ENCODE measurements at places on chromosomes 5 and 9.
A peak's percentile ranks its signal among the peaks of the same experiment; 100 is the strongest.

DNA sequence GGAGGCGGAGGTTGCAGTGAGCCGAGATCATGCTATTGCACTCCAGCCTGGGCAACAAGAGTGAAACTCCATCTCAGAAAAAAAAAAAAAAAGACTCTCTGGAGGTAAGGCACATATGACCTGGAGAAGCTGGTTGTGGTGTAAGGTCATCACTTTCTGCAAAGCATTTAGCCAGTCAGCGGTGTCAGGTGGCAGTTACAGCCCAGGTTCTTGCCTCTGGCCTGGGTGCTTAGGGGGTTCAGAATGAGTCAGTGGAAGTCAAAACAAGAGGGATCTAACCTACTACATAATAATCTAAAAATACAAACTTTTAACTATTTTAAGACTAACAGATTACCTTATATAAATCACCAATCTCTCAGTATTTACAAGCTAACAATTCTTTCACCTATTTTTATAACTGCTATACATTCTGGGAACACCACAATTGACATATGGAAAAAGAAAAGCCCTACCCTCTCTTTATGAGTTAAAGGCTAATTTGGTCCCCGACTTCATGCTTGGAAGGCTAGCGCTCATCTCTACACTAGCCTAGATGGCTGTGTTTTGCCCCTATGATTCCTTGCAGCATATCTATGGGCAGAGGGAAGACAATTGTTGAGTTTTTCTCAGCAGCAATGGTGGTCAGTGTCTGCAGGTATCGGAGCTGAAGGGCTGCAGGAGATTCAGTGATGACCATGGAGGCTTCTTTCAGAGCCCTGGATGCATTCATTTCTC is 29.2 kb downstream of the STOM start:
- no peak for DNase-seq

DNA sequence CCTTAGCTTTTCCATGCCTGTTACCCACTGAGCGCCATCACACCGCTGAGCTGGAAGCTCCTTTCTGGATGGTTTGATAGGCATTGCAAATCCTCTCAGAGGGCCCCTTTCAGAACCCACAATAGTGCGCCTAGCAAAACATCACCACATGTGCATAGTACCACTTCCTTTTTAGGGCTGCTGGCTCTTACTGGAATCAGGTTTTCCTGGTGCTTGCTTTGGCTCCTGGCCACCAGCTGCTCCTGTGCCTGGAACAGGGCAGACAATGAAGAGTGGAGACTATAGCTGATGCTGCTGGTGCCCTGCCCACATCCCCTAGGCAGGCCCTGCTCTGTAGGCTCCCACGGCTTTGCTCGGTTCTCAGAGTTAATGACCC is 163.6 kb upstream of the SEMA6A start:
- DNase-seq, result no peak

GRCh38 chr5:113526421-113526820 is 12.9 kb downstream of the YTHDC2 start:
- no peak for DNase-seq

DNA sequence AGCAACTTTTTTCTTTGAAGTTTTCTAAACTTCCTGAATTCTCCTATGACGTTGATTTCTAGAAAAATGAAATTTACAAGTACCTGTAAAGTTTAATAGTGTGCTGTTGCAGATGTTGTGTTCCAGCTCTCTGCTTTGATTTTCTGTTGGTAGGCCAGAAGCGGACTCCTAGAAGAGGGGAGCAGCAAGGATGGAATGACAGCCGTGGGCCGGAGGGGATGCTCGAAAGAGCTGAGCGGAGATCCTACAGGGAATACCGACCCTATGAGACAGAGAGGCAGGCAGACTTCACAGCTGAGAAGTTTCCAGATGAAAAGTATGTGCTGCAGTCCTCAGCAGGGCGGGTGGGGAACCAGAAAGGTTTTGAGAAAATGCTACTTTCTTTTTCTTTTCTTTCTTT is 8.3 kb downstream of the HABP4 start:
- DNase-seq, result no peak

DNA sequence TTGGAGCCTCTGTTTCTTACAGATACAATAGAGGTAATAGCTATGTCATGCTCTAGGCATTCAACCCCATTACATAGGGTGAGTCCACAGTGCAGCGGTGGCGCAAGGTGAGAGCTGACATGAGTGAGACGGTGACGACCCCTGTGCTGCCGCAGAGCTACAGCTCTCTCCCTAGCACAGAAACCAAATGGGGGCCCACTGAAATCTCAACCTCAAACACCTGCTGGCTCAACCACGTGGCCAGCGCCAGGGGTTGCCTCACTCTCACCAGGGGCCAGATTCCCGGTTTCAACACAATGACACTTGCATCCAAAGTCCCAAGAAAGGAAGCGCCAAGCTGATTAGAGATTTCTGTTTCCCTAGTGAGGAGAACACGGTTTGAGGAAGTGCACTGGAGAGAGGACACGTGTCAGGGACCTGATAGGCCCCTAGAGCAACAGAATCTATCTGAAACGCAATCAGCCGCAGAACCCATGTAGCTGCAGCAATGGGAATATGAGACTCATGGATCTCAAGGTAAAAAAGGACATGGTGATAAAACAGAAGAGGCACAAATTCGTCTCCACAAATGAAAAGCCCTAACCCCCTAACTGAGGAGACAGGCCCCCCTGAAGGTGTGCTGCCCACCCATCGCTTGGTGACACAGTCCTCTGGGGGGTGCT is 114.3 kb downstream of the CRB2 start:
- no peak for DNase-seq

DNA sequence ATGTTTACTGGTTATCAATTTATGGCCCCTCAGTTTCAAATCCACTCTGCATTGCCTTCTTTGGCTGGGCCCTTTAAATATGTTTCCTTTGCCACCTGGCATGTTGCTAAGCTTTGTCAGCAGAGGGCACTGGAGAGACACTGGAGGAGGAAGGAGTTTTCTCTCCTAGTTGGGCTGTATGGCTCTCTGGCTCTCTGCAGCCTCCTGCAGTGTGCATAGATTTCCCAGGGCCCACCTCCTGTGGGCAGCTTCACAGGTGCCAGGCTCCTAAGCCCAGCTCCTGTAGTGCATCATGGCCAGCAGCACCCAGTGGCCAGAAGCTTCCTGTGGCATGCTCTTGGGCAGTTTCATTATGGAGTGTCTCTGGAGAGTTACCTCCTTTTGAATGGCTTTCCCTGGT is 23.3 kb downstream of the CAVIN4 start:
- peak; percentile 42 for DNase-seq

- no peak for DNase-seq
Observed at GRCh38 chr9:34187891-34188240, 9.0 kb downstream of the UBAP1 start.

DNA sequence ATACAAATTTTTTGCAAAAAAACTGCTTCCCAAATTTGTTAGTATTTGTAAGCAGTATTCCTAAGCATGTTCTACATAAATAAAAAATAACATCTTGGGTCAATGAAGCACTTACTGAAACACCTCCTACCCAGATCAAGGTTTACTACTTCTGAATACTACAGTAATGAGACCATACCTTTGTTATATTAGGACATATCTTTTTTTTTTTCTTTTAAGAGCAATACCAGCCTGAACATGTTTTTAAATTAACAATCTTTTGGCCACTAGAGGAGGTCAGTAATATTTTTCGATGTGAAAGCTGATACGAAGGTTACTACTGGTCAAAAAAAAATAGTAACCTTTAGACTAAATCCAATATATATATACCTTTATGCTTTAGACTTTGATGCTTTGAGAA is 72.7 kb downstream of the CERT1 start:
- DNase-seq, result no peak

DNA sequence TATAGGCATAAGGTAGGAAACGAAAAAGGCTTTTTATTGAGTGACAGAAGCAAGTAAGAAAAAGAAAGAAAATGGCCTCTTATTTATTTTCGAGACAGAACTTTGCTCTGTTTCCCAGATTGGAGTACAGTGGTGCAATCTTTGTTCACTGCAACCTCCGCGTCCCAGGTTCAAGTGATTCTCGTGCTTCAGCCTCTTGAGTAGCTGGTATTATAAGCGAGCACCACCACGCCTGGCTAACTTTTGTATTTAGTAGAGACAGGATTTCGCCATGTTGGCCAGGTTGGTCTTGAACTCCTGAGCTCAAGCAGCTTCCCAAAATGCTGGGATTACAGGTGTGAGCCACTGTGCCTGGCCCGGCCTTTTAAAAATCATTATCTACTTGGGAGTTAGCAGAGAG is 70.7 kb downstream of the NSD1 start:
- no peak for DNase-seq

DNA sequence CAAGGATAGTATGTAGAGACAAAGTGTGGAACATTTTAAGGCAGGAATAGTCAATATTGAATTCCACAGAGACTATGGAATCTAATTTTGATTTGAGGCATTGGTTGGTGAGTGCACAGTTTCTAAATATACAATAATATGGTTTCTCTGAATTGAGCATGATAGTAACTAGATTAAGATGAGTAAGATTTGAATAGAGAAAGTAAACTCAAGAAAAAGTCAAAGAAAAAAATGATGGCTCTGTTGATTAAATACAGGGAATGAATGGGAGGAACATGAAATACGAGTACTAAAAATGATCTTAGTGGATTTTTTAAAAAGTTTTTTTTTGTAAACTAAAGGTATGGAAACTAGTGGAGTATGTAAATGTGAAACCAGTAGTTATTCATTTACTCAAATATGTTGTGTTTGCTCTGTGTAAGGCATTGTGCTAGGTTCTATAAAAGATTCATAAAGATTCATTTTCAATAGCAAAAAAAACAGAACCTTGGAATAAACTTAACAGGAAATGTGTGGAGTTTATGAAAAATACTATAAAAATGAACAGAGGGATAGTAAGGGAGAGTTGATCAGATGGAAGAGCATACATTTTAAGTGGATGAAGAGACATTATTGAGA is 101.2 kb downstream of the ZCCHC7 start:
- no peak for DNase-seq

- no peak for DNase-seq
Observed at GRCh38 chr9:112031400-112031799, 134.8 kb downstream of the UGCG start.

- peak; percentile 25 for DNase-seq
Observed at GRCh38 chr5:172722327-172722815, 48.6 kb downstream of the DUSP1 start.

GRCh38 chr9:120009856-120010255 is 570.1 kb downstream of the CDK5RAP2 start:
- no peak for DNase-seq

DNA sequence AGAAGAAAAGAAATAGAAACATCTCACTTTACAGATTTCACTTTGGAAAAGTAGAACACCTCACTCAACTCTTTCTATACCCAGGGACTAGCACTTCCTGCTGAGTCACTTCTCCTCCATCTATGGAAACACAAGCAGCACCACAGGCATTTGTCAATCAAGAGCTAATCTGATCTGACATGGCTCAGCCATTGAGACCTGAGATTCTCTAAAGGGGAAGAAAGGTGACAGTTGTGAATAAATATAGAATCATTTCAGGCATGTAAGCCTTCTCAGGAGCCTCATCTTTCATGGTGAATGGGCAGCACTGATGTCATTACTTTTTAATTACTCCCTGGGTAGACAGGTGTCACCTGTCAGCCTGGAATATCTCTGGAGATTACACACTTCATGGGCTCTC is 559.8 kb downstream of the HINT1 start:
- DNase-seq, result no peak

DNA sequence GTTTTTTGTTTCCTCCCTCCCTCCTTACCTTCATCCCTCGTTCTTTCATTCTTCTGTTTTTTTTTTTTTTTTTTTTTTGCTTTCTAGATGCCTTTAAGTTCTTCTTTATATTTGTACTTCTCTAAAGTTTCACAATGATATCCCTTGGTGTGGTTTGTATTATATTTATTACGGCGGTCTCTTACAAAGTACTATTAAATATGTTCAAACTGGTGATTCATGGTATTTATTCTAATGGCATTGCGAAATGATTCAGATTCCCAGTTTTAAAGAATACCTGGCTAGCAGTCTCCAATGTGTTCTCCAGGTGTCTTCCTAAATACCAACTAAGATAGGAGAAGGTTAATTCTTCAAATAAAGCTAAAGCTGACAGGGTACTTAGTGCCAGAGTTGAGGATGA is 690.1 kb upstream of the COX7C start:
- DNase-seq, result no peak

DNA sequence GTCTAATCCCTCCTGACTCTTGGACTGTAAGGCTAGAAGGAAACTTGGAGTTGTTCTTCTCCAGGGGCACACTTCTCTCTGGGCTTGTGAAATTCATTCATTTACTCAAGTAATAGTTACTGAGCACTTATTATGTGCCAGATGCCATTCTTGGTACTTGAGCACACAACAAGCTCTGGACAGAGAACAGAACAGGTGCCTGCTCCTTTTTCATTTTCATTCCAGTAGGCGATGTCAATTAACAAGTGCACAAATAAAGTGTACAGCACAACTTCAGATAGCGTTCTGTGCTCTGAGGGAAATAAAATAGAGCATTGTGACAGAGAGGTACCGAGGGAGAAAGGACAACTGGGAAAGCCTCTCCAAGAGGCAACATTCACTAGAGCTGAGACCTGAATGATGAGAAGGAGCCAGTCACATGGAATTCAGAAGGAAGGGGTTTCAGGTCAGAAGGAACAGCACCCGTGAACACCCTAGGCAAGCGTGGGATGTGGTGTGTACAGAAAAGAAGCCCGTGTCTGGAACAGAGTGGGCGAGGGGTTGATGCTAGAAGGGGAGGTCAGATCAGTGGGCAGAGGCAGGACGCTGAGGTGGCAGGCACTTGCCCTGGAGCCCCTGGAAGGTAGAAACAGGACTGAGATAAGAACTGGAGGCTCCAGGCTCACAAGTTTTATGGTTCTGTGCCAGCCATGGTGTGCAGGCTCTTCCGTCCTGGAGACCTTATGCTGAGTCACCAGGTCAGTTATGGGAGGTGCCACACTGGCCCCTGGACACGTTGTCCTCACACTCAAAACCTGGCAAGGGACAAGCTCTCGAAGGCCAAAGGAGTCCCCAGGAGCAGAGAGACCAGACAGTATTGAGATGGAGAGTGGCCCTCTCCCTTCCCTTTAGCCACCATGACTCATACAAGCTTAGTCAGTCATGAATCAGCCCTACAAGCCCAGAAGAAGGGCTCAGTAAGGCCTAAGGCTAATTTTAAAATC is 7.2 kb upstream of the ABLIM3 start:
- DNase-seq, result no peak

- no peak for DNase-seq
Observed at GRCh38 chr5:172586125-172587060, 54.7 kb upstream of the NEURL1B start.

DNA sequence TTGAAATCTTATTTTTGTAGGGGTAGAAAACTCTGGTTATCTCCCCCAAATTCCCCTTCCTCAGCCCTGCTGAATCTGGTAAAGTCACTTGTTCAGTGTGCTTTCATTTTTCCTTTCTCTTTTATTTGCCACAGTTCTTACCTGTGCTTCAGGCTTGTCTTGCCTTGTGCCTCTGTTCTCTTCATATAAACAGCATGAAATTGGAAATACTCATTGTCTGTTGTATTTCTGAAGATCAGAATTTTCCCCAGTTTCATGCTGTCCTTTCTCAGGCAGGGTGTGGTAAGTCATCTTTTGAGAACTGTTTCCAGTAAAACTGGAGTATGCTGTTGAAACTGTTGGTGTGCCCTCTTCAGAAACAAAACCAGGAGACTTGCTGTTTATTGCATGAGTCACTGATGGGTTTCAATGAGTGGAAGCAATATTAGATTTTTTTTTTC is 7.0 kb downstream of the PAM start:
- DNase-seq, result no peak
